Breast epithelium (tissue), 4 donors: ENCODE measurements at places on chromosomes 1 and 21.

DNA sequence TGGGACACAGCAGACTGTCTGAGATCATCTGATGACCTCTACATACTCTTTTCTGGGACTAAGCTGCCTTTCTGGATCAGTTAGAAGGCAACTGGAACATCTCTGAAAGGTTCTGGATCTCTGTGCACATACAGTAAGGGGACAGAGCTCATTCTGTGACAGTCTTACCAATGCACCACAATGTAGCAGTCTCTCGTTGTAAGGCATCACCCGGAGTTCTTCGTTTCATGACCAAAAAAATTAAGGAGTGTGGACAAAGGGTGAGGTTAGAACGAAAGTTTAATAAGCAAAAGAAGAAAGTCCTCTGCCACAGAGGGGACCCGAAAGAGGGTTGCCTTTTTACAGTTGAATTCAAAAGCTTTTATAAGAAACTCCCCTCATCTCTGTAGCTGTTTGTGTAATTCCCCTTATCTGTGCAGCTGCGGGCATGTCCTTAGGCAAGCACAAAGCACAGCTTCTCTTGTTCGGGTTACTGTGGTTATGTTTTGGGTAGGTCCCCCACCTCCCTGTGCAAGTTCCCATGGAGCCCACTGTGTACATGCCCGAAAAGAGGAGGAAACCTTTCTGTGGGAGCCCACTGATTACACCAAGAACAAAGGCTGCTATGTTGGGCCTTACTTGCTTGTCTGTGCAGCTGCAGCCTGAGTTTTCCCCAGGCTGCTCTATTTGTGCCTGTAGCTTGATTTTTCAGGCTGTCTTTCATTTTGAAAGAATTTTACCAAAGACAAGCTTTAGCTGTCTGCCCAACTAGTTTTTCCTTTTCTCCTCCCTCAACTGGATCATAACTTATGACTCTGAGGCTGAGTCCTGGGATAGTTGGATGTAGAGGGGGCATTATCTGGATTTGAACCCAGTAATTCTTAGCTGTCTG, 53.1 kb upstream of the CACNA1E start:
- no peak for DNase-seq

DNA sequence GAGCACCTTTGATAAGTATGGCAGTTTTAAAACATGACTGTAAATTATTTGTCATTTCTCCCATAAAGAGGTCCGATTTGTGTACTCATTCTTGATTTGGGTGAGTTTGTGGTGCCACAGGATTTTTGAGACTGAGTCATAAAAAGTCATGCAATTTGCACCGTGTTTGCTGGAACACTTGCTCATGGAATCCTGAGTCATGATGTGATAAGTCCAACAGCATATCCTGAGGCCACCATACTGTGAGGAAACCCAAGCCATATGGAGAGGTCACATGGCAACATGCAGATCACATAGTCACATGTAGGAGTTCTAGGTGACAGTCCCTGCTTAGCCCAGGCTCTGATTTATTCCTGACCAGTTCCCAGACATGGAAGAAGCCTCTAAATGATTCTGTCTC, 40.8 kb upstream of the PRRX1 start:
- DNase-seq: no peak

DNA sequence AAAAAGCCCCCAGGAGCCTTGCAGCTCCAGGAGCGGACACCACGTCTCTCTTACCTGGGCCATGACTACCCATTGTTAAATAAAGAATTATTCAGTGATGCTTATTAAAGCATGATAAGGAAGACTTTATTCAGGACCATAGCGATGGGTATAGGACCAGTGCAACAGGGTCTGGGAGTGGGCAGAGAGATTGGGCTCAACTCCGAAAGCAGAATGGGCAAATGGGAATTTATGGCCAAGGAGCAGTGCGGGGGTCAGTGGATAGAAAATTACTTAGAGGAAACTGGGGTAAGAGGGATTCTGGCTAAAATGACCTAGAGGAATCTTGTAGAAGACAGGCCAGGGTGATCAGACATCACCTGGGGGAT, 580 bp upstream of the ATP5PO start:
- DNase-seq: no peak

DNA sequence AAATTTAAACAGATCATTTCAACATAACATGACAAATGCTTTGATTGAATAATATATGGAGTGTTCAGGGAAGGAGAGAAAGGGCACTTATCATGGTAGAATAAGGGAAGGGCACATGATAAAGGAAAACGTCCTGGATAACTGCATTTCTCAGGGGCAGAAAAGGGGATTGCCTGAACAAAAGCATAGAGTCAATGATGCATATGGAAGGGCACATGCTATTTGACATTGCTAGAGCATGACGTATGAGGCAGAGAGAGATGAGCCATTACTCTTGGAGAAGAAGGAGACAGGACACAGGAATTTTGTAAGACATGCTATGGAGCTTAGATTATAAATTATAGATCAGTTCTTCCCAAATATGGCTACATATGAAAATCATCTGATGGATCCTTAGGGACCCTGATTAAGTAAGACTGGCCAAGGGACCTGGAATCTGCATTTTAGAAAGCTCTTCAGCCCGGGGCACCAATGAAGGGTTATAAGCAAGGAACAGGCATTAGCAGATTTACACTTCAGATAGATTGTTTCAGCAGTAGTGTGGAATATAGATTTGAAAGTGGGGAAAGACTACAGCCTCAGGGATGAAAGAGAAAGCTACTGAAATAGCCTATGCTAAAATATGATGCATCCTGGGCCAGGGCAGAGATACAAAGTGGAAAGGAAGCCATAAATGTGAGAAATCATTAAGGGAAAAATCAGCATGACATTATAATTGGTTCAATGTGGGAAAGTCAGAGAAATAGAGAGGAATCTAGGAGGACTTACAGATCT, 21.3 kb downstream of the FMO2 start:
- DNase-seq: no peak

GRCh38 chr1:174266476-174266875, 107.2 kb downstream of the RABGAP1L start:
- no peak for DNase-seq

GRCh38 chr1:233300326-233300725, 4.8 kb upstream of the PCNX2 start:
- no peak for DNase-seq
